Foreskin keratinocyte (primary cell): ENCODE measurements at places on chromosomes 6 and 20. TPM values are rescaled to one million over a fixed set of nuclear protein-coding genes. Genes with fewer than 3 reads are reported as not detected.

DNA sequence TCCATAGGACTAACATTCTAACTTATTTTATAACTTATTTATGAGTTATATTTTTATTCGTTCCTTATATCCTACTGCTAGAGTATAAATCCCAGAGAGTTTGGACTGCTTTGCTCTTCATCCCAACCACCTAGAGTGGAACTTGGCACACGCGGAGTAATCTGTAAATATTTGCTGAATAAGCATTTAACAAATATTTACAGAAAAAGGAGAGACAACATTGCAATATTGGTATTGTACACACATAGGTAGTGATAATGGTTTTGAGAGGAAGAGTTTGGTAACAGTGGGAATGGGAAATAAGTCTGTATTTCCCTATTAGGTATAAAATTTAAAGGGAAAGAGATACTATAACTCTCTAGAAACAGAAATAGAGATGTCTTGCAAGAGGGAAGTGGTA is 634.8 kb upstream of the CITED2 start:
- no peak for DNase-seq

Gene HLA-DMB
- 0.92 TPM in 1 of 2 replicates, not detected in the other for total RNA-seq

- DNase-seq, result no peak
Measured at GRCh38 chr20:57818418-57819181, 108.8 kb upstream of the PMEPA1 start.

Gene CUL9
- 39.4 and 46.7 TPM in 2 replicates for total RNA-seq

- DNase-seq, result no peak
Measured at GRCh38 chr6:122449069-122449468, 22.5 kb downstream of the SERINC1 start.

Gene PPIL6
- 0.46 and 0.71 TPM in 2 replicates for total RNA-seq

- DNase-seq, result no peak
Measured at GRCh38 chr6:154167126-154167525, 128.1 kb downstream of the OPRM1 start.

DNA sequence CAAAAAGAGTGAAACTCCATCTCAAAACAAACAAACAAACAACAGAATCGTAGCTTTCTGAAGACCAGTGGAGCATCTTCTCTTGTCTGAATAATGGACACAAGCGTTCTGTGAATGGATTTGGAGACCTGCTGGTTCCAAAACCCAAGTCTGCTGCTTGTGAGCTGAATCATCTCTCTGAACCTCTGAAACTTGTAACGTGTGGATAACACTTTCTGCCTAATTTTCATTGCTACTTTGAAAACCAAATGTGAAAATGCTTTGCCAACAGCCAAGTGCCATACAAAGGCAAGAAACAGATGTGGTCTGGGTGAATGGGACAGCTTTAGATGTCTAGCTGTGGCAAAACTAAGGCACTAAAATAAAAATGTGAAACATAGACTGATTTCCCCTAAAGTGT is 44.3 kb downstream of the PHACTR1 start:
- DNase-seq, result no peak

GRCh38 chr6:150691463-150691862 is 91.8 kb downstream of the PLEKHG1 start:
- DNase-seq, result no peak

GRCh38 chr20:8526610-8527009 is 394.5 kb downstream of the PLCB1 start:
- DNase-seq, result no peak

Gene ZGPAT
- total RNA-seq, result 17.1 and 20.9 TPM in 2 replicates

Gene VARS2
- 26.4 and 32.5 TPM in 2 replicates for total RNA-seq

Gene BHLHE23
- total RNA-seq, result not detected in 2 replicates

DNA sequence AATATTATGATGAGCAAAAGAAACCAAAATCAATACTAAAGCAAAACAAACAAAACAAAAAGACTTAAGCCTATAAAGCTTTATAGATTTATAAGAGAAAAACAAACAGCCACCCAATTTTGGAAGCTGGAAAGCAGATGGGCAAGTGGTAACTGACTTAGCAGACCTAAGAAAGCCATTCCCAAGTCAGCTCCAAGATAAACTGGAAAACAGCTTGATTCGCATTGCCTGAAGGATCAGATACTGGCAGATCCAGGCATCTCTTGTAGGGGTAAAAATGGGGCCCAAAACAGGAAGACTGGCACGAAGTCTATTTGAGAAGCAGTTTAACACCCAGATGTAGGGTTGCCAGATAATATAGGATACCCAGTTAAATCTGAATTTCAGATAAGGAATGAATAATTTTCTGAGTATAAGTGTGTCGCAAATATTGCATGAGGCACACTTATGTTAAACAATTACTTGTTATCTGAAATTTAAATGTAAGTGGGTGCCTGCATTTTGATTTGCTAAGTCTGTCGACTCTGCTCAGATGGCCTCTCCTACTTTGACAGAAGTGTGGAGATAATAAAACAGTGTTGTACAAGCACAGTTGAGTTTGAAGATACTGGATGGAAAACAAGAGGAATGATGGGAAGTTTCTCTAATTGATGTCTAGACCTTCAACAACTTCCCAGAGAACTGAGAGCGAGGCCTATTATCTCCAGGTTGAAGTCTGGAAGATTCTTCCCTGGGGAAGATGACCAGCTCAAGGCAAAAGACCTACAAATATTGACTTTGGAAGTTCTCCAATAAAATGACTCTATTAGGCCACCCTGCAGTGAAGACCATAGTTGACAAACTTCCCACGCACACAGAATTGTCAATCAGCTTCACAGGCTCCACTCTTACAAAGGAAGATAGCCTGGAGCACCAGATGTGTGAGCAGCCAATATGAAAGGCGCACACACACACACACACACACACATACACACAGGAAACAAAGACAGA is 113.4 kb downstream of the FAM50B start:
- DNase-seq, result no peak

DNA sequence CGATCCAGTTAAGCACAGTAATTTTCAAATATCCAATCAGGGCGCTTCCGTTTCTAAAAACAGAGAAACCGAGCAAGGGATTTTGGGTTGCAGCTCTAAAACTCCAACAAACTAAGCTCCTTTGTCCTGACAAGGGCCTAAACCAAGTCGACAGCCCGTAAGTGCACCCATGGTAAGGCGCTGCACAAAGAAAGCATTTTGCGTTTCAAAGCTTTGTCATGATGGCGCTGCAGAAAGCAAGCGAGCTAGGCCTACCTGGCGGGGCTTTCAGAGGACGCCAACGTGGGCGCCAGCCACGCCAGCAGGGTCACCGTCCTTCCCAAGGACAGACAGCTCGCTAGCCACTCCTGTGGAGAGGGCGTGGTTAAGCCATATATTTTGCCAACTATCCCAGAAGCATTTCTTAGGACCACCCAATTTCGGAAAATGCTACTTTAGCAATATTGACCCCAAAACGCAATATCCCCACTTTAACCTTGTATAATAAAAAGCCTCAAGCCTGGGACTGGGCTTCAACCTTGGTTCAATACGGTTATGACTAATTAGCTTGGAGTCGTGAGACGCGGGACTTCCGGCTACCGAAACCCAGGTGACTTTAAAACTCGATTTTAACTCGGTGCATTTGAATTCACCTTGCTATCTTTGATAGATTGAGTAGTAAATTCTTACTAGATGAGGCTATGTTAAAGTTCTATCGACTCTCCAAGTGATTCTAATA is 53.8 kb downstream of the TRIM38 start:
- DNase-seq, result no peak
